ENCODE measurements at places on chromosomes 12 and 14.

GRCh38 chr14:68938271-68939150, 40.6 kb downstream of the ACTN1 start:
- no peak for DNase-seq

- DNase-seq = no peak
Observed at GRCh38 chr12:92945659-92946220, 16.6 kb upstream of the EEA1 start.

- DNase-seq = no peak
Observed at GRCh38 chr12:107326237-107326636, 232.9 kb upstream of the CRY1 start.

- no peak for DNase-seq
Observed at GRCh38 chr12:6768990-6769389, 2.8 kb downstream of the PTMS start.

GRCh38 chr12:7915661-7916403, 20.2 kb downstream of the SLC2A3 start:
- DNase-seq = no peak
